Stimulated activated CD4-positive, alpha-beta T cell treated with anti-CD3 and anti-CD28 coated beads, Interleukin-2, amount 100 ng/mL, for 24 hours (primary cell): ENCODE measurements at places on chromosomes 5 and 9.

- no peak for DNase-seq
These were observed 1076.3 kb downstream of the PTPRD start for GRCh38 chr9:9536523-9536922.

DNA sequence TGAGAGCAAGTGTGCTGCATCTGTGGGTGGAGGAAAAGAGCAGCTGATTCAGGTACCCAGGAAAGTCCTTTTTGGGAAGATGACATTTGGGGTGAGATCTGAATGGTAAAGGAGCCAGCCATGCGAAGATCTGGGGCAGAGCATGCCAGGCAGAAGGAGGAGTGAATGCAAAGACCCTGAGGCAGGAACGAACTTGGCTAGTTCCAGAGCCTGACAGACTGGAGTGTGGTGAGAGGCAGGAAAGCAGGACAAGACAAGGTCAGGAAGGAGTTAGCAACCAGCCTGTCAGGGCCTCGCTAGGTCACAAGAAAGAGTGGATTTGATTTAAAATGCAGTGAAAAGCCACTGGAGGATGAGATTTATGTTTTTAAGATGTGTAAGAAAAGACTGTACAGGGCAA is 28.2 kb downstream of the RGS7BP start:
- no peak for DNase-seq

DNA sequence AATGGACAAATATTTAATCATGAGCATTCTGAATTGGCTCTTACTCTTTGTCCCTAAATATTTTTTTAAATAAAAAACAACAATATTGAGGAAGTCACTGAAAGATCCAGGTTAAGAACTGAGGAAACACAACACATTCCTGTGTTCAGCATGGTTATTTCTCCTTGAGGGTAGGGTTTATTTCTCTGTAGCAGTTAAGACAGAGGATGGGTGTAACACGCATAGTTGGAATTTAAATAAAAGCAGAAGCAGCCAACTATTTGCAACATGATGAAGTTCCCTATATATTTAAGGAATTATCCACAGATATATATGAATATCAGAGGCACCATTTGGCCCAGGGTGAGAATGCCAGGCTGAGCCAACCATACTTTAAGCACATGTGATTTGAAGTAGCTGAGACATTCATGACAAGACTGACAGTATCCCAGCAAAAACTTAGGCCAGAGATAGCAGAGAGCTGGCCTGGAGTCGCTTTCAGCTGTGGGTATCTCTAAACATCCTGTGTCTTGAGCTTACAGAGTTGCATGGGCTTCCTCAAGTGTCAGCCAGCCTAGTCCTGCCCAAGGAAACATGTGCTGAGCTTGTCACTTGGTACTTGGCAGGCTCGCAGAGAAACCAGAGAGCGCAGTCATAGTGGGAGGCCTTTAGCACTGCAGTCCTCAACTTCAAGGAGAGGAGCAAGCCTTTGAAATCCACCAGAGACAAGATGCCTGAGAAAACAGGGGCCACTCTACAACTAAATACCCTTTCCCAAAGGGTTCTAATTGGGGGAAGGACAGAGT is 43.6 kb downstream of the SEMA5A start:
- no peak for DNase-seq

- no peak for DNase-seq
These were observed 1181.0 kb upstream of the DMAC1 start for GRCh38 chr9:8980496-8981013.

- DNase-seq = no peak
These were observed 549.9 kb upstream of the CYLC2 start for GRCh38 chr9:102445181-102445747.

GRCh38 chr5:61435368-61435767 is 103.3 kb downstream of the ZSWIM6 start:
- DNase-seq = no peak

GRCh38 chr9:23764219-23764618 is 61.8 kb downstream of the ELAVL2 start:
- DNase-seq = no peak

GRCh38 chr5:134603059-134603458 is 29.6 kb downstream of the SAR1B start:
- DNase-seq = no peak

GRCh38 chr5:180785794-180786221 is 16.8 kb downstream of the MGAT1 start:
- DNase-seq = no peak

GRCh38 chr9:37514999-37515398 is 29.3 kb downstream of the POLR1E start:
- DNase-seq = no peak

DNA sequence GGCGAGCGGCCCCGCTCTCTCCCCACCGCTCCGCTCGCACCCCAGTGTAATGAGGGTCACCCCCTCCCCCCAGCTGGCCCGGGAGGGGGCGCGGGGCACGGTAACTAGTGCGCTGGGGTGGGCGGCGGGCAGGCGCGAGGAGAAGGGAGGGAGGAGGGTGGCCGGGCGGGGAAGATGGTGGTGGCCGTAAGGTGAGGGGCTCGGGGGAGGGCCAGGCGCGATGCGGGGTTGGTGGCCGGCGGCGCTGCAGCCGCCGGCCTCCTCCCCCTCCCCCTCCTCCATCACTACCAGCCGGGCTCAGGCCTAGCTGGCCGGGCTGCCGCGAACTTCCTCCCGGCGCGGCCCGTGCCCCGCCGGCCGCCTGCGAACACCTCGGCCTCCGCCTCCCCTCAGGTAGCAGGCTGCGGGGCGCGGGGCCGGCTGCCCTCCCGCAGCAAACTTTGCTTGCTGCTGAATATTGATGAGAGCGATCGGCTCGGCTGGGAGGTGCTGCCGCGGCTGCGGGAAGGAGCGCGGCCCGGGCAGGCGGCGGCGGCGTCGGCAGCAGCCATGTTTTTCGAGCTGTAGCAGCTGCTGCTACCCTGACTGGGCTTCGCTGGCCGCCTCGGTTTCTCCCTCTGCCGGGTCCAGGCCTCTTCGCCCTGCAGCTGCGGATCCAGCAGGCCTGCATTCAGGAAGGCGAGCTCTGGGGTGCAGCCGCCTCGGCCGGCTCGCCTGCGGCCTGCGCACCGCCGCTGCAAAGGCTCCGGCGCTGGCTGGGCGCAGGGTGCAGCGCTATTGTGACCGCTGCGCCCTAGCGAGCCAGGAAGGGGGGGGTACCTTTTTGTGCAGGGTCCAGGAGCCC is 502 bp downstream of the NSD1 start:
- peak; percentile 52 for DNase-seq

DNA sequence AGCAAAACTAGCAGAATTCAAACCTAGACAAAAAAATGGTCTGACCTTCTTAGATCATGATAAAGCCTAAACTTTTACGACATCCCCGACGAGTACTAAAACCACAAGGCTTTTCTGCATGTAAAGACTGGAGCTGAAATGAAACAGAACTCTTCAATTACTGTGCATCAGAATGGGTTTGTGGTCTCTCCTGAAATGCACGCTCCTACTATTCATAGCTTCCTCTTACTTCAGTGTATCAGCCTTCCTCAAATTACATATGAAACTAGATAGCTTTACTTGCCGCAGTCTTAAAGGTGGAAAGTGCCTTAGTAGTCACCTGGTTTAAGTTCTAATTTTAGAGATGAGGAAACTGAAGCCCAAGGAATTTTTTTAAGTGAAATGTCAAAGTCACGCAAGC is 24.6 kb upstream of the MED10 start:
- DNase-seq = no peak

DNA sequence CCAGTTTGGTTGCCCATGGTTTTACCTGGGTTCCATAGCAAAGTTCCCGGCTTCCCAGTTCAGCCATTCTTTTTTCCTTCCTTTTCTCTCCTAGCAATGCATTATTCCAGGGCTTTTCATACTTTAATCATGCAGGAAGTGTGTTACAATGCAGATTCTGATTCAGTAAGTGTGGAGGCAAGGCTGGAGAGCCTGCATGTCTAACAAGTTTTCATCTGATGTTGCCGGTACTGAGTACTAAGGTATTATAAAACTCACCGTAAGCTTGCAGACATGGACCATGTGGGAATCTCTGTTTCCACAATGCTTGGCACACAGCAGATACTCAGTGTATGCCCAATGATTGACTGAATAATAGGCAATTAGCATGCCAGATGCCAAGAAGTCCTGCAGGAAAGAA is 102.9 kb upstream of the SHB start:
- DNase-seq = no peak

DNA sequence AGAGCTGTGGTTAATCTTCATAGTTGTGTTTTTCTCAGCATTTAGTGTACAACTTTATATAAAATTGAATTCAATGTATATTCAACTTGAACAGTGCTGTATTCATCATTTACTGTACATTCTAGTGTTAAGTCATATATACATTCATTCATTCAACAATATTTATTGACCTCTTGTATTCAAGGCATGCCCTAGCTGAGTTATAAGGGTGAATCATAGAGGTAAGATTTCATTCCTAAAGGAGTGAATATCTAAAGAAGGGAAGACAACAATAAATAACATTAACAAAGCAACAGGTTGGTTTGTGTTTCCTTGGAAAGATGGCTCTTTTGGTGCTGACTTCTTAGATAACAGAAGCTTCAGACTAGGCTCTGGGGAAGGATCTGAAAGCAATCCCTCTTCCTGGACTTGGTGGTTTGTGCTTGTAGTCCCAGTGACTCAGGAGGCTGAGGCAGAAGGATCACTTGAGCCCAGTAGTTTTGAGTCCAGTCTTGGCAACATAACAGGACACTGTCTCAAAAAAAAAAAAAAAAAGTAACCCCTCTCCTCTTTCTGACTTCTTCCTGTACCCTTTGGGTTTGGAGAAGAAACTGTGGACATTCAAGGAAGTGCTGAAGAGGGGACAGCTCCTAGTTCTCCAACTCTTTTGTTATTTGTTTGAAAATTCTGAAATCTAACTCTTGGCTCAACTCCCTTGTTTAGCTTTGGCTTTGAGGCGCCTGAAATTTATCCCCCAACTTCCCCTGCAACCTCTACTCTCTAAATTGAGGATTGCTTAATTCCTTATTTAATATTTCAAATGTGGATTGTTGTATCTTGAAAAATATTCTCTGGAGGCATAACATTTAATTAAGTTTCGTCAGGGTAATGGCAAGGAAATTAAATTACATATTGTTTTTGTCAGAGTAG is 80.2 kb downstream of the OSTF1 start:
- DNase-seq = no peak

GRCh38 chr9:19728101-19728500 is 60.7 kb downstream of the SLC24A2 start:
- DNase-seq = no peak

- DNase-seq = no peak
These were observed 128.0 kb downstream of the FANCC start for GRCh38 chr9:95189251-95190098.

GRCh38 chr5:6439588-6440550 is 8.8 kb upstream of the UBE2QL1 start:
- no peak for DNase-seq

GRCh38 chr5:142053426-142054151 is 40.8 kb upstream of the GNPDA1 start:
- no peak for DNase-seq

DNA sequence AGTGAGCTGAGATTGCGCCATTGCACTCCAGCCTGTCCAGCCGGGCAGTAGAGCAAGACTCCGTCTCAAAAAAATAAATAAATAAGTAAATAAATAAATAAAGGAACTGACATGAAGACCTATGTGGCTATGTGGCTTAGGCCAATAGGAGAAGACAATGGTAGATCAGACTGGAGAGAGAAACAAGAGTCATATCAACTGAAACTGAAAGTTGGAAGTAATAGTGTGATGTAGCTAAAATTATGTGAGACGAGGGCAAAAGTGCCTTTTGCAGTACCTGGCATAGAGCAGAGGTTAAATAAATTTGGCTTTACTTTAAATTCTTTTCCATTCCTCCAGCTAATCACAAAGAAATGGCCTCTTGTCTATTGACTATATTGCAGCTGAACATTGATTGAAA is 7.3 kb downstream of the FBP2 start:
- DNase-seq = no peak

DNA sequence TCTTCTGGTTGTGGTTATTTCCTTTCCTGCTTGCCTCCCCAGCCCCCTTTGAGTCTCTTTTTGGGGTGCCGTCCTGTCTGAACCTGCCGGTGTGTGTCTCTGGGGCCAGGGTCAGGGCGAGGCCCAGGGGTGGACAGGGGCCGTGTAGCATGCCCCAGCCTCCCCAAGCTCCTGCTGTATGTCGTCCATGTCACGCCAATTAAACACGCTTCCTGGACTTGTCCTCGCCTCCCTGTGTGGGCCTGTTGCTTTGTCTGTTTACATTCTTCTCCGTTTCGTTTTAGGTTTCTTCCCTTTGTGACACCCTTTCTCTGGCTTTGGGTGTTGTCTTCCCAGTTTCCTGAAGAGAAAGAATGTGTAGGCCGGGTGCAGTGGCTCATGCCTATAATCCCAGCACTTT is 28.5 kb upstream of the HMCN2 start:
- no peak for DNase-seq

- DNase-seq = no peak
These were observed 112.4 kb downstream of the MEF2C start for GRCh38 chr5:88770276-88771257.

- no peak for DNase-seq
These were observed 205.7 kb upstream of the SGCD start for GRCh38 chr5:156121234-156121633.

DNA sequence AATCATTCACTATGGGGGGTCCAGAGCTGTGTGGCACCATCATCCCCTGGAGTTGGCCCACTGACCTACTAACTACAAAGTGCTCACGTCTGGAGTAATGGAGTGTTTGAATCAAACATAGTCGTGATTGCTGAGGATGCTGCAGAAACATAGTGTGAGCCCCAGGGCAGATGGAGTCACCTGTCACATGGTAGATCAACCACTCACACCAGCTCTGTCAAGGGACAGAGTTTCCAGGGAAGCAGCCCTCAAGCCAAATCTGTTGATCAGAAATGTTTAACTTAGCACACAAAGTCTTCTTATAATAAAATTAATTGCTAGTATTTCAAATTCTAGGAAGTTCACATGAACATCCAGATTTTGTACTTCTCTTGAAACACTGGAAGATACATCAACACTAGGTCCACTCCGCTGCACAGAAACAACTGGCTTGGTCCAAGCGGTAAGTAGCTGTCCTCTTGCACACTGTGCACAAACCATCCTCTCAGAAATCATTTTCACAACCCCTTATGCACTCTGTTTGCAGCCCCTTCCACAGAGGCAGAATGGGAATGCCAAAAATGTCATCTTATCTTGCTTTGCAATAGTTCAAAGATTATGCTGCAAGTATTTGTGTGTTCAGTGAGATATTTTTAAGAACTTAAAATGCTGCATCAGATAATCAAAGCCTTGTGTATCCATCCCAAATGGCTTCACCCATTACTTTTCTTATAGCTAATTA is 191.0 kb downstream of the EPB41L4A start:
- no peak for DNase-seq

GRCh38 chr9:119793218-119793617 is 424.0 kb upstream of the BRINP1 start:
- no peak for DNase-seq

GRCh38 chr5:143231973-143232812 is 171.3 kb downstream of the NR3C1 start:
- no peak for DNase-seq

- DNase-seq = no peak
These were observed 6.6 kb downstream of the GADD45G start for GRCh38 chr9:89611425-89611824.

- DNase-seq = no peak
These were observed 66.7 kb upstream of the CAST start for GRCh38 chr5:96595300-96596090.

- no peak for DNase-seq
These were observed 145.9 kb downstream of the GABRB2 start for GRCh38 chr5:161400583-161400982.

GRCh38 chr5:39604491-39604890 is 179.7 kb upstream of the DAB2 start:
- DNase-seq = no peak
